ENCODE measurements at places on chromosomes 3 and 15. TPM values are rescaled to one million over a fixed set of nuclear protein-coding genes. Genes with fewer than 3 reads are reported as not detected.

Gene SAXO2
- 1.3 TPM for total RNA-seq

Gene CCDC39
- not detected for total RNA-seq

GRCh38 chr15:39478996-39479395, 101.9 kb upstream of the THBS1 start:
- DNase-seq = no peak

- no peak for DNase-seq
Observed at GRCh38 chr15:34652726-34653033, 69.2 kb upstream of the GOLGA8B start.

- DNase-seq = peak; percentile 31
Observed at GRCh38 chr15:43998607-43999006, 171.8 kb downstream of the WDR76 start.

DNA sequence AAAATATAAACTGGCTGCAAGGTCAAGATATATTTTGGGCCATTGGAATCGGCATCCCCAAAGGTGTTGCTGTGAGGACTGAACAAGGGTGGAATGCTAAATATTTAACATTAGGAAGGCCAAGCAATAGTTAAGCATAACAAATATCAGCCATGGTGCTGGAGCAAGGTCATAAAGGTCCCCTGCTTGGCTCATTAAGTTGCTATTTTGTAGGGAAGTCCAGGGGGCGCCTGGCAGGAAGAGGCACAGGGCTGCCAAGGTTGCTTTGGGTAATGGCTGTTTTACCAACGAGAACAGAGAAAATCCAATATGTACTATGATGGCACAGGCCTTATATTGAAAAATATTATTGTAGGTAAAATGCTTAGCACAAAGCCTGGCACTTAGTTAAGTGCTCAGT, 62.2 kb downstream of the SLC15A2 start:
- no peak for DNase-seq

All from skin of body (tissue), 3 donors.